ENCODE measurements at places on chromosomes 2 and 18. TPM values are rescaled to one million over a fixed set of nuclear protein-coding genes. Genes with fewer than 3 reads are reported as not detected.

DNA sequence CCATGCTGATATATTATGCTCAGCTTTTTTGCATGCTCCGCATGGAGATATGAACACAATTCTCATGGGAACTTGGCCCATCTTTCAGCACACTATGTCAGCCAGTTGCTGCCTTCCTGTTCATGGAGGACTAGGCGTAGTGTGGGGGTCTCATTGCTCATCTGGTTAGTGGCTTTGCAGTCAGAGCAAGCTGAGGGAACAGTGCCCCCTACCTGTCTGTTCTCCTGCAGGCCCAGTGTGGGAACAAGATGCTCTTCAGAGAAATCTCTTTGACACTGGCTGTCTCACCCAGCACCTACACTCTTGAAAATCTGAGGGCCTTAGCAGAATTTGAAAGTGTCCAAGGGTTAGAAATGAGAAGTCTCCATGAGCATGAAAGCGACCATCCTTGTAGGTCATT, 47.1 kb downstream of the SPTBN1 start:
- DNase-seq = no peak

DNA sequence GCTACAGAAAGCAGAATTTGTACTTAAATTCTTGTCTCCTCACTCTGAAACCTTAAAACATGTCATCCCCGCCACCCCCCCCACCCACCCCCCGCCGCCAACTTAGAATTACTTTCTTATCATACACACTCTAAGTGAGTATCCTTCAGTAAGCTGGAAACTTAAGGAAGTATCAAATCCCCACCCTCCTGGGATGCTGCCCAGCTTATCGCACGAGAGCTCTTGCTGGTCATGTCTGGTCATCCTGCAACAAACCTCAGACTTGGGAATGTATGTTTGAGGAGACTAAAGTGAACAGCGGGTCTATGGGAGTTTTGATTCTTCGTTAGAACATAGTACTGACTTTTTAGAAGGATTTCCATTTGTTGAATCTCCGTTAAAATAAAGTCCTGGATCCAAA, 203.3 kb downstream of the PTGR3 start:
- no peak for DNase-seq

- DNase-seq = no peak
Observed at GRCh38 chr2:61658841-61659780, 121.0 kb upstream of the XPO1 start.

GRCh38 chr2:28991021-28991420, 9.9 kb downstream of the TOGARAM2 start:
- DNase-seq = no peak

- DNase-seq = no peak
Observed at GRCh38 chr2:317501-318424, 29.9 kb upstream of the ALKAL2 start.

DNA sequence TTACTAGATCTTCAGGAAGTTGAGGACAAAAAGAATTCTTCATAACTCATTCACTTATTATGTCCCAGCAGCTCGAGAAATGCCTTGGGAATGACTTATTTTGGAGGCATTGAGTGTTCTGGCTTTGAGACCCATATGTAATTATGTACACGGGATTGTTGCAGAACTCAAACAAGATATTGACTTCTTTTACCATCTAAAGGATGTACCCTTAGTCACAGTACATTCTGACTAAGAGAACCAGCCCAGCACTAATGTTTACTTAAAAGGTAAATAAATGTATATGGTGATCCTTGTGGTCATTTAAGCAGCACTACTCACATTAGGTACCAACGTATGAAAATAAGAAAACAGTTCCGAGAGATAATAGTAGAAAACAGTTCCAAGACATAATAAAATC, 268.9 kb downstream of the ADCYAP1 start:
- DNase-seq = no peak

DNA sequence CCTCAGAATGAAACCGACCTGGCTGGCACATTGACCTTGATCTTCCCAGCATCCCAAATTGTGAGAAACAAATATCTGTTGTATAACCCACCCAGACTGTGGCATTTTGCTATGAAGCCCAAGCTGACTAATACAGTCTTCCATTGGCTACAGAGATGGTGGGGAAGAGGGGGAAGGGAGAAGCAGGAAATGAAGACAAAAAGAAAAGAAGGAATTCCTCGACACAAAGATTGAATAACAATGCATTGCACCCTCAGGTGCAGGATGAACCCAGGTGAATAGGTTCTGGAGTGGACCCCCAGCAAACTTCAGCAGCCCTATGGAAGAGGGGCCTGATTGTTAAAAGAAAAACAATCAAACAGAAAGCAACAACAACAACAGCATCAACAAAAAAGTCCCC, 270.7 kb downstream of the FSIP2 start:
- no peak for DNase-seq

DNA sequence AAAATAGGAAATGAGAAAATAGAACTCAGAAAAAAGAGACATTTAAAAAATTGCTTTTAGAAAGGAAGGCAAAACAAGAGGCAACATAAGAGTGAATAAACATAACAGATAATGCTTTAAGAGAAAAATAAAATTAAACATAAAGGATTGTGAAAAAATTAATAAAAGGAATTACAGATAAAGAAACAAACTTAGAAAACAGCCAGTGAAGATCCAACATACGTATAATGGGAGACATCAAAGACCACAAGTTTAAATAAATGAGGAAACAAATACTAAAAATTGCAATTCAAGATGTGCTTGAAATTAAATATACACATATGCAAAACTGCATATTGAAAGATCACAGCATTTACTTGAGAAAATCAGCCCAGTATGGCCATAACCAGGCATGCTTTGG, 448.9 kb downstream of the NBAS start:
- no peak for DNase-seq

- no peak for DNase-seq
Observed at GRCh38 chr2:3654011-3654410, 4.0 kb upstream of the ALLC start.

DNA sequence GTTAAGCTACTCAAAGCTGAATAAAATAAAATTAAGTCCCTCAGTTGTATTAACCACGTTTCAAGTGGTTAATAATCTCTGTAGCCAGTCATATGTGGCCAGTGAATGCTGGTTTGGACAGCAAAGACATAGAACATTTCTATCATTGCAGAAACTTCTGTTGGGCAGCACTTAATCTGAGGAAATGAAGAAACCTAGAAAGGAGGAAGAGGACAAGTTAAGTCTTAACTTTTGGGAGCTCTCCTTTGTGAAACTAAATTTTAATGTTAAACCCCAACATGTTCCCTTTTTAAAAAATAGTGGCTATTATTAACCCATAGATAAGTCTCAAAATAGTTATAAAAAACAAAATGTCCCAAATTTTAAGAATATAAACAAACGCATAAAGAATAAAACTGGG, 421.3 kb downstream of the ARHGAP15 start:
- no peak for DNase-seq

DNA sequence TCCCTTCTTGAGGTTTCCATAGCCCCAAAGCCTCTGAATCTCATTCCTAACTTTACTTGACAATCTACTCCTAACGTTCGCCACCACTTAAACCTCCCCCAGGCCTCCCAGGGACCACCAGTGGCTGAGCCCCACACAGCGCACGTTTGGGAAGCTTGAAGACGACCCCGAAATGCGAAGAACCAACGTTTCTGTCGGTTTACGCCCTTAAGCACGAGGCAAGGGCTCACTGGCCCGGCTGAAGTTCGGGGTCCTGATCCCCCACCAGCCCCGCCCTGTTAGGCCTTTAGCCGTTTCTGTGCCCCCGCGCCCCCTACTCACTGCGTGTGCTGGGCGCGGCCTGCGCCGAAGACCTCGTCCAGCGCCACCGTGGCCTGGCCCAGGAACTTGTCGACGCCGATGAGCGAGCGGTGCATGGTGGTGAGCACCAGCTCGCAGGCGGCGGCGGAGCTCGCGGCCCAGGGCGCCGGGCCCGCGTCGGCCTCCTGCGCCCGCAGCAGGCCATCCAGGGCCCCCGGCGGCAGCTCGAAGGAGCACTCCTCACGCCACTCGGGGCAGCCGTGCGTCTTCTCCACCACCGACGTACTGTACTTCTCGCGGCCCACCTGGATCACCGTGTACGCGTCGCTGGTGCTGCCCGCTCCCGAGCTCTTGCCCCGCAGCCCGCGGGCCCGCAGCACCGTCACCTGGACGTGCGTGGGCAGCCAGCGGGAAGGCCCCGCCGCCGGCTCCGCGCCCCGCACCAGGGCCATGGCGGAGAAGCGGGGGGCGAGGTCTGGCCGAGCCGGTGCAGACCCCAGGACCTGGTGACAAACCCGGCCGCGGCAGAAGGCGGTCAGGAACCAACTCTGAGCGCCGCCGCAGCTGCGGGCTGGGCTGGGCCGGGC, 479 bp downstream of the RAB11FIP5 start:
- peak; percentile 73 for DNase-seq

- DNase-seq = no peak
Observed at GRCh38 chr2:219059375-219059724, 1.4 kb downstream of the IHH start.

- DNase-seq = no peak
Observed at GRCh38 chr18:29457316-29457889, 1280.5 kb upstream of the CDH2 start.

- DNase-seq = no peak
Observed at GRCh38 chr2:151803811-151804210, 24.4 kb downstream of the ARL5A start.

DNA sequence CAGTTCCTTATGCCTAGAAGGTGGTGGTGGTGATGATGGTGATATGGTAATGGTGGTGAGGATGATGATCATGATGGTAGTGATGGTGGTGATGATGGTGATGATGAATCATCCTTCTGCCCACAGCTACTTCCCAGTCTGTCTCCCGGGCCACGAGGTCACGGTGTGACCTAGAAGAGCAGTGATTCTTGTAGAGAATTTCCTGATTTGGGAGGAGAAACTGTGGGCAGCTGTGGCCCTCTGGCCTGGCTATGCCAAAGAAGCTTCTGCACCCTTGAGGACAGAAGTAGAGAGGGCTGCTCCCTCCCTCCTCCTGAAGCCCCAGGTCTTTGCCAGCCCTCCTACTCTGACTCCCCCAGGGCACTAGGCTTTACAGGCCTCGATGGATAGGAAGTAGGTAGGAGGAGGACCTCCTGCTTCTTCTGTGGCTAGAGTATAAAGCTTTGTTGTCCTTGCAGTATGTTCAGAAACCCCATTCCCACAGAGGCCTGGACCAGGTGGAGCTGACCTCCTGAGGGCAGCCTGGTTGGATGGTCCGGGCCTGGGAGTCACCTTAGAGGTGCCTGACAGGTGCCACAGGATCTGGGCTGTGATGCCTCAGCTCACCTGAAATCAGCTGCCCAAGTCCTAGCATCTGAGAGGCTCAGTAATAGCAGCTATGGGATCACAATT, 57.9 kb upstream of the EPAS1 start:
- DNase-seq = no peak

DNA sequence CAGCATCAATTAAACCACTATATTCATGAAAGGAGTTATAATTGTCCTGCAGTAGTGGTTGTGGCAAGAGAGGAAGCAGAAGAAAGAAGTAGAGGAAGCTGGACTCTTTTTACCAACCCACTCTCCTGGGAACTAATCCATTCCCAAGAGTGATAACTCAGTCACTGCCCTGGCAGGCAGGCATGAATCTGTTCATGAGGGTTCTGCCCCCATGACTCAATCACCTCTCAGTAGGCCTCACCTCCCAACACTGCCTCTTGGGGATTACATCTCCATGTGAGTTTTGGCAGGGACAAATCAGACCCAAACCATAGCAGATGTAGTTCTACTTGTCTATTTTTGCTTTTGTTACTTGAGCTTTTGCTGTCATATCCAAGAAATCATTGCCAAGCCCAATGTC, 232.7 kb upstream of the MAP2 start:
- DNase-seq = no peak

DNA sequence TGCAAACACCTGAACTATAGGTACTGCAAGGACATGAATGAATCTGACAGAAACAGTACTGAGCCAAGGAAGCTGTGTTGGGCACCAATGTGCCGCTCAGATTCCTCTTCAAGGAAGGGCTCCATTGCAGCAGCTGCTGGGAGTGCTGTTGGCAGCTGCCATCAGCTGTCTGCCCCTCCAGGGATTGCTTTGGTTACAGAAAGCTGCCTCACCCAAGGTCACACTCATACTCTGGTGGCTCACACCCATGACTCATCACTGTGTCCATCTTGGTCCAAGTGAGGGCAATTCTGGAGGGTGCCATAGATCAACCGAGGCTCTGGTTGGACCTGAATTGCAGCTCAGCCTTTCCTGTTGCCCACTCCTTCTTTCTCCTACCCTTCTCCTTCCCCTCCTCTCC, 24.4 kb upstream of the TRPM8 start:
- no peak for DNase-seq

GRCh38 chr2:54439582-54439981, 16.5 kb upstream of the SPTBN1 start:
- DNase-seq = no peak

- DNase-seq = peak; percentile 35
Observed at GRCh38 chr18:48794251-48794970, 156.4 kb downstream of the SMAD7 start.

DNA sequence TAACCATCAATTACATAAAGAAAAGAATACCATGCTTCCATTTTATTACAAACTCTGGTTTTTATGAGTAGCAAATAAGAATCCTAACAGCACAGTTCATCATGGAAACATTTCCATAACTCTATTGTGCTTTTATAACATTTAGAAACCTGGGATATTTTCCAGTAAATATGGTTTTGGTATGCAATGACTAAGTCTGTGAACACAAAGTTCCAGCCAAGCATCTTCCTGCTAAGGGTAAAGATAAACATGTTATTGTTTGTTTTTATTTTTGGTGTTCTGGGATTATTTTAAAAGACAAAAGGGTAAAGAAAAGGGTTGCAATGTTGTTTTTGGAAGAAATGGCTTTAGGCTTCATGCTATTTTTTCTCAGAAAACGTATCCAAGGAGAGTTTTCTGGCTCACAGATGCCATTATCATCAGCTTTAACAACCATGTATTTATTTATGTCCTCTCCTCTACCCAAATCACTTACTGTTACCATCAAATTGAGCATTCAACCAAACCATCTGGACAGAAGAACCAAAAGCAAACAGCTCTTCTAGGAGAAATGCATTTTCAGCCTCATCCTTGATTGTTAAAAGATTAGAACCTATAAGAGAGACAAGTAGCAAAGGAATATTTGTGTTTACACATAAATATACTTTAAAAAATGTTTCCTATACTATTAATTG, 116.0 kb downstream of the PLA2R1 start:
- DNase-seq = no peak

GRCh38 chr2:38540580-38541286, 62.0 kb downstream of the HNRNPLL start:
- DNase-seq = no peak

DNA sequence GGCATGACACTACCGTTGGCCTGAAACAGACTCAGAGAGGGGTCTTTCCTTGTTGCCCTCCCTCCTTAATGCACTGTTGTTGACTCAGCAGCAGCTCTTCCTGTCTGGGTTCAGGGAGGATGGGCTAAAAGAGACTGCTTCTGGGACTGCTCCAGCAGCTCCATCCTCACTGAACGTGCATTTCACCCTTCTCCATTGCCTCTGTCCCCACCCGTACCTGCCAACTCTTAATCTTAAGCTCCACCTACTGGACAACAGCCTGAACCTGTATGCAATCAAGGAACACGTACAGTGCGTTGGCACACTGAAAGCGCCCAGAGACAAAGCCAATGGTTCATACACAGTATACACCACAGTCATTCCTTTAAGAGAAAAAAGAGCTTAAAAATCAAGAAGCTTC, 230.8 kb upstream of the RAB6C start:
- DNase-seq = no peak

Gene RAB11FIP5
- 38.1 TPM for total RNA-seq

Gene GPR155
- total RNA-seq = 10.9 TPM

Gene DGUOK
- 23.7 TPM for total RNA-seq

Gene TUBA4A
- total RNA-seq = 164 TPM

Gene MFSD6
- total RNA-seq = 14.4 TPM

Gene CNPPD1
- 67.6 TPM for total RNA-seq

Gene TSPYL6
- total RNA-seq = 0.11 TPM

Gene CD28
- 1.3 TPM for total RNA-seq

Gene CHMP1B
- total RNA-seq = 28.2 TPM

Gene CSRNP3
- total RNA-seq = 2.9 TPM
